Femur (tissue), 1 donor: ENCODE measurements at places on chromosomes 3 and 15.
A peak's percentile ranks its signal among the peaks of the same experiment; 100 is the strongest.

GRCh38 chr15:70459312-70459711 lies 304.0 kb downstream of the UACA start:
- DNase-seq = no peak

- no peak for DNase-seq
These were observed 1560.4 kb upstream of the GBE1 start for GRCh38 chr3:83321891-83322290.

GRCh38 chr3:67123914-67124313 lies 125.8 kb downstream of the KBTBD8 start:
- no peak for DNase-seq

- no peak for DNase-seq
These were observed 325.8 kb downstream of the KCNH8 start for GRCh38 chr3:19473971-19474580.

GRCh38 chr3:128488636-128488990 lies 4.4 kb downstream of the GATA2 start:
- no peak for DNase-seq

DNA sequence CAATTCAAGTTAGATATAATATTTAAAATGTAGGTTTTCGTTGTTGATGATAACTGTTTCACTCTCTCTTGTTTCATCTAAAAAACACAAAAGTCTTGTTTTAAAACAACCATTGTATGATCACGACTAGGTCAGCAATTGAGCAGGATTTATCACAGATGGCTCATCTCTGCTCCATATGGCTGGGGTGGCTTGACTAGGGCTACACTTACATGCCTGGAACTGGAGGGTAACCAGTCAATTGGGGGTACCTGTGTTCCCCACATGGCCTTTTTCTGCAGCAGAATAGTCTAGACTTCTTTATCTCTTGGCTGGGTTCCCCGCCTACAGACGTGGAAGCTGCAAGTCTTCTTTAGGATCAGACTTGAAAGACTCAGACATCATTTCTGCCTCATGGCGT lies 103.9 kb downstream of the ARPP21 start:
- no peak for DNase-seq

- no peak for DNase-seq
These were observed 691 bp downstream of the RHCG start for GRCh38 chr15:89495638-89496145.

DNA sequence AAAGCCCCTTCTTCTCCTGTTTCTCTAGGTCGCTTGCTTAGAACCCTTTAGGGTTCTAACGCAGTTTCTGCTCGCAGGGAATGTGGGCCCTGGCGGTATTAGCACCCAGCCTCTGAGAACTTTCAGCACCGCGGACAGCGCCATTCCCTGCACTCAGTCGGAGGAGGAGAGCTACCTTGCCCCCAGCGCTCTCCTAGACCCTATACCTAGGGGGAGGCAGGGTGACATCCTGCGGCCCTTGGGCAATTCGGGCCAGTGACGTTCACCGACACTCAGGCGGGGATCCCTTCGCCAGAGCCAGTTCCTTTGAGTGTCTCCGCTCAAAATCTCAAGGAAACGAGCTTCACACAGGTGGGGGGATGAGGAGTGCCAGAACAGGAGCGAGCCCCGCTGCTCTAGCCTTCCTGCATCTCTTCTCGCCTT lies 1.3 kb downstream of the SLC7A14 start:
- peak; percentile 68 for DNase-seq

DNA sequence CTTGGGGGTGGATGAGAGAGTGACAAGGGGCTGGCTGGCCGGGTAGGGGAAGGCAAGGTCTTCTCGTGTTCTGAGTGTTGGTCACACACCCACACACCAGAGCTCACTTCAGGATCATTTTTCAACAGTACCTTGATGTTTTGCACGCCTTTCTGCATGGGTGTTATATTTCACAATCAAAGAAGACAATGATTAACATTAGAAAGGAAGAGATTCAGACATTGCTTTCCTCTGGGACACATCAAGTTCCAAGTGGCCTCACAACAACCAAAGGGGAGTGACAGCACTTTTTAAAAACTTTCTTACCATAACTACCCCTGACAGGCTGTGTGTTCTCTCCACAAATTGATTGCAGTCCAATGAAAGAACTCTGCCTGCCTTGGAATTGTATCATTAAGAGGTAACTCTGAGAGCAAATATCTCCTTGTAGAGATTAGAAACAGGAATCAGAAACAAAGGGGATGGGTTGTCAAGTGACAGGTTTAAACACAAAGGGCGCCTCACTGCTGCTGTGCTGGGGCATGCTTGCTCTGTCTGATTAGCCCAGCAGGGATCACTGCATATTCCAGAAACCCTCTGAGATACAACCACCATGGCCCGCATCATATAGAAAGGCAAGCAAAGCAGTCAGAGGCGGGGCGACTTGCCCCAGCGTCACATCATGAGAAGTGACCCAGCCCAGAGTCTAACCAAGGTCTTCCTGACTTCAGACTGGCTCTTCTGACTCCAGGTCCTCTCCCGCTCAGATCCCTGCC lies 230.8 kb downstream of the FEZF2 start:
- no peak for DNase-seq

DNA sequence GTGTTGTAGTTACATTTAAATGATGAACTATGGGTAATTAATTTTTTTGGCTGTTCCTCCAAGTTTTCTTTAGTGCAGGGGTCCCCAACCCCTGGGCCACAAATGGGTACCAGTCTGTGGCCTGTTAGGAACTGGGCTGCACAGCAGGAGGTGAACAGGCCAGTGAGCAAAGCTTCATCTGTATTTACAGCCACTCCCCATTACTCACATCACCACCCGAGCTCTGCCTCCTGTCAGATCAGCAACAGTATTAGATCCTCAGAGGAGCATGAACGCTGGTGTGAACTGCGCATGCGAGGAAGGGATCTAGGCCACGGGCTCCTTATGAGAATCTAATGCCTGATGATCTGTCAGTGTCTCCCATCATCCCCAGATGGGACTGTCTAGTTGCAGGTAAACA lies 75.9 kb upstream of the RPL35A start:
- no peak for DNase-seq

GRCh38 chr15:65006876-65007275 lies 17.2 kb upstream of the SPG21 start:
- no peak for DNase-seq

DNA sequence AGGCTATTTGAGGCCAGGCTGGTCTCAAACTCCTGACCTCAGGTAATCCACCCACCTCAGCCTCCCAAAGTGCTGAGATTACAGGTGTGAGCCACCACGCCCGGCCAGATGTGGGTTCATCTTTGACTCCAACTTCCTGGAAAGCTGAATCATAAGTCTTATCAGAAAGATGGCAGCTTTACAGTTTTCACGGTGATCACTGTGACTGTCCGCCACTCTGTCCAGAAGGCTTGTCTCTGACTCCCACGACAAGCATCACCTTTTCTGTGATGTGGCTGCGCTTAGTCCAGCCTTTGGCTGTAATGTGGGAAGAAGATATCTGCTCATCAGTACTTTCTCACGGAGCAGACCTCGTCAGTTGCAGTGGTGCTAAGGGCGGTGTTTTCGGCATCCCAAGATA lies 527.7 kb downstream of the GABRG3 start:
- no peak for DNase-seq

DNA sequence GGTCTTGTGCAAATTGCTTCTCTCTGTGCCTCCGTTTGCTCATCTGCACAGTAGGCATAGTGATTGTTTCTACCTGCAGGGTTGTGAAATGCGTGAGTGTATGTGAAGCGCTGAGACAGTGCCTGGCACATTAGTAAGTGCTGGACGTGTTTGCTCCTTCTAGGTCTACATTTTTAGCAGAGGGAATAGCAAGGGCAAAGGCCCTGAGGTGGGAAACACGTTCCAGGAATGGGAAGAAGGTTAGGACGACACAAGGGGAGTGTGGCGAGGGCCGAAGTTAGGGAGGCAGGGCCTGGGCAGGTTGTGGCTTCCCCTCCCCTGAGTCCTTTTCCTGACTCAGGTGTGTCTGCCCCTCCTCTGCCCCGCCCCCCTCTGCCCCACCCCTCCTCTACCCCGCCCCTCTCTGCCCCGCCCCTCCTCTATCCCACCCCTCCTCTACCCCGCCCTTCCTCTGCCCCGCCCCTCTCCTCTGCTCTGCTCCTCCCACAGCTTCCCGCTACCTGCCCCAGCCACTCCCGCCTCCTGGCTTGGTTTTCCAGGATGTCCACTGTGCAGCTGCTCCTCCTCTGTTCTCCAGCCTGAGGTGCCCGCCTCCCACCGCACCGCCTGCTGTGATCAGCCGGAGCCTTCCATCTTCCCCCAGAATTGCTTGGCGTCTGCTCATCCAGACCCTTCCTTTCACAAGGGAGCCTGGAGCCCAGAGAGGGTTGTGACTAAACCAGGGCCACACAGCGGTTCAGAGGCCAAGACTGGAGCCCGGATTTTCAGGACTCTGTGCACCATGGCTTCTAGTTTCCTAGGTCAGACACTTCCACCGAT lies 31.1 kb upstream of the SMAD6 start:
- no peak for DNase-seq

DNA sequence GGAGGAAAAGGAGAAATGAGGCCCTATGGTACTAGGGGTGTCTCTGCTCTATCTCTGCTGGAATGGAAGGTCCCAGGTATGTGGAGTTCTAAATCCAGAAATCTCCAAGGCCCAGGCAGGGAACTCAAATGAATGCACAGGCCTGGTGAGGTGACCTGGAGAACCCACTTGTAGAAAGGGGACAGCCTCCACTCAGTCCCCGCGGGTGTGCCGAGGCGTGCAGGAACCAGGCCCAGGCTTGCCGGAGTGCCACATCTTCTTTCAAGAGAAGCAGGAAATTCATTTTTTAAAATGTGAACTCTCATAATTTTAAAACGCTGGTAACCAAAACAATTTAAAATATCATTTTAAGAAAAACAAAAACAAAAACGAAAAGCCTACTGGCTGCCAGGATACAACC lies 32.2 kb upstream of the ADCY5 start:
- DNase-seq = no peak

GRCh38 chr15:69652293-69652692 lies 199.7 kb downstream of the RPLP1 start:
- DNase-seq = no peak

- no peak for DNase-seq
These were observed 19.9 kb downstream of the RBP2 start for GRCh38 chr3:139456386-139456785.

DNA sequence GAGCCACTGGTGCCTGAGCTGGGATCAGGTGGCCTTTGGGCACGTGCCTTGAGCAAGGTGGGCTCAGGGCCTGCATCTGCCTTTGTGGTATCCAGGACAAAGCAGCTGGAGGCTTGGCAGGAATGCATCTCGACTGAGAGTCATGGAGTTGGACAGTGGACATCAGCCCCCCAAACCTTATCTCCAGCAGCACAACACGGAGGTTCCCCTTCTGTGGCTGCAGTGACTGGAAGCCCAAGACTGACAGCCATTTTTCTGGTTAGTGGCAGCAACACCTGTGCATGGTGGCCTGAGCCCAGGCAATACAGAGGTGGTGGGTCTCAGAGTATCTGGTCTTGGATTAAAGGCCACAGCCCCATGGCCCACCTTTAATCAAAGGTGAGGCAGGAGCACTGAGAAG lies 27.8 kb upstream of the TSEN2 start:
- DNase-seq = no peak

- DNase-seq = no peak
These were observed 767 bp downstream of the AP3S2 start for GRCh38 chr15:89893027-89893426.

GRCh38 chr3:182971637-182972036 lies 8.7 kb downstream of the DCUN1D1 start:
- DNase-seq = no peak

DNA sequence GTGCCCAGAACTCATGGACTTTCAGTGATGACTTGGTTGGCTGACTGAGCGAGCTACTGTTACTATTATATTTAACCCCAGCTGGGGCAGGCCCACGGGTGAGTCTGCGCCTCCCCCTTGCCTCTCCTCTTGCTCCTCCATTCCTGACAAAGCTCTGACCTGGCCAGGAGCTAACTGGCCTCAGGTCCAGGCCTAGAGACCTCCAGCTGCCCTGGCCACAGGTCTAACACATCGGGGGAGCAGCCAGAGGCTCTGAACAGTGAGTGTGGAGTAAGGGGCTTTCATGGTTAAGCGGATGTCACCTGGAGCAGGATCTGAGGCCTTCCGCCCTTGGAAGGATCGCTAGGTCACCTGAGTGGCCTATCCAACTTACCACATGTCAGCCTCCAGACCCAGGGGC lies 96.3 kb upstream of the HERC1 start:
- DNase-seq = no peak

GRCh38 chr3:27610800-27611525 lies 111.2 kb downstream of the EOMES start:
- no peak for DNase-seq

DNA sequence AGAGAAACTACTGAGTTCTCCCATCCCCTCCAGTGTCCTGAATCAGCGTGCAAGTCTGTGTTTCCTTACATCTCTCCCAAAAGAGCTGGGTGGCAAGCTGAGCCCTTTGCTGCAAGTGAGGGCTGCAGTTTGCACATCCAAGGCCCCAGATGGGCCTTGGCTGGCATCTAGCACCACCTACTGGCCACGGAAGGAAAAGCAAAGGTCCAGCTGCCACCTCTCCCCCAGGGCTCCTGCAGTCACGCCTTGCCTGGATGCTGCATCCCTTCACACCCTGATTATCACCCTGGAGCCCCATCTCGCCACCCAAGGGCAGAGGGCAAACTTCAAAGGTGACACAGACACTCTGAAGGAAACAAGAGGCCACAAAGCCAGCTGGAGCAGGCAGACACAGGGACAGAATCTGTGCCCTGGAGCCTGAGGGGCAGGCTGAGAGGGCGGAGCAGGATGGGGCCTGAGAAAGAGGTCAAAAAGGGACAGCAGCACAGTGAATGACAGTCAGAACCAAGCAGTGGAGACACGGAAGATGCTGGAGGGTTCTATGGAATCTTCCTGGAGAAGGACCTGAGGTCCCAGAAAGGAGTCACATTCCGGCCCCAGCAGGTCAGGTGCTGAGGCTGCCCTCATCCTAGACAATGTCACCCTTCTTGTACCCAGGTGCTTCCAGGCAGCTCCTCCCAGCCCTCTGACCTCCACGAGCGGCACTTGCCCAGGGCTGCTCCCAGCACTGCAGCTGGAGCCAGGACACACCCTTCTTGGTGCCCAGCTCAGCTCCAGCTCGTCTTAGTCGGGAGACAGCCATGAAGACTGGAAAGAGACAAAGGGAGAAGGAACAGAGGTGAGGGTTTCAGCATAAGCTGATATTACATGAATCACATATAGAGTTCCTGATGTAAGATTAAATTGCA lies 18.3 kb upstream of the NTRK3 start:
- DNase-seq = peak; percentile 69

DNA sequence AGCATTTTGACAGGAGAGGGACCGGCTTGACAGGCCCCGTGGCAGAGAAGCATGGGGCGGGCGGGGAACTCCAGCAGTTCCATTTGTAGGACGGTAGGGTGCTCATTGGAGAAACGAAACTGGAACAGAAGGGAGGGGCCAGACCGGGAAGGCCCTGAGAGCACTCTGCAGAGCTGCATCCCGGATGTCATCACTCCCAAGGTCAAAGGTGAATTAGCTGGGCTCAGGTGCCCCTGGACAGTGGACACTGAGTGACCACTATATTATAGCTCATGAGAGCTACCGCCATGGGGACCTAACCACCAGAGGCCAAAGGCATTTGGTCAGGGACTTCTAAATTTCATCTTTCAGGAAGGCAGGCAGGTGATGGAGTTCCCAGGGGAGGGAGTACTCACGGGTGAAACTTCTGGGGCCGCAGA lies 7.3 kb downstream of the CSRNP1 start:
- DNase-seq = no peak
